Activated naive CD4-positive, alpha-beta T cell (primary cell): ENCODE measurements at places on chromosomes 16 and 17.

DNA sequence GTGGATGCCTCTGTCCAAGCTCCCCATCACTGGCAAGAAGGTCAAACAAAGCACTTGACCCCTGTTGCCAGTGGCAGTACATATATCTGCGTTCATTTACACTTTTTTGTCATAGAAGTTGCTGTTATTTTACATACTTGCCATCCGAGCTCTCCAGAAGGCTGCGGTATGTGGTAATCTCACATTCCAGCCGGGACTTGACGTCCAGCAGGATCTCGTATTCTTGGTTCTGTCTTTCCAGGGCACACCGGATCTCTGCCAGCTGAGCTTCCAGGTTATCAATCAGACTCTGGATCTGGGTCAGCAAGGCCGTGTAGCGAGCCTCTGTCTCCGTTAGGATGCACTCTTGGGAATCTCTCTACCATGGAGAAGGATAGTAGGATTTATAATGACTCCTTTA lies 6.6 kb downstream of the KRT39 start:
- DNase-seq, result no peak

DNA sequence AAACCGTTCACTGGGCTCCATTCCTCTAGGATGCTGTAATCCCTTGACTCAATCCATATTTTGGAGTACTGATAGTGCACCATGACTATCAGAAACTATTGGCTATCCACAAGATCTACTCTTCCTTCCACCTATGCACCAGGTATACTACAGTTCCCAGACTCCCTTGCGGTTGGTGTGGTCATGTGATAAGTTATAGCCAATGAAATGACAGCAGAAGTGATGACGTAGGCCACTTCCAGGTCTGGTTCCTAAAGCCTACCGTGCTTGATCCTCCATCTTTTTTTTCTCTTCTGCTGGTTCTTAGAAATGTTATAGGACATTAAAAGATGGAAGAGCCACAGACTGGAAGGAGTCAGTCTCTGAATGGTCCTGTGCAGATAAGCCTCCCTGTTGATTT lies 278.8 kb upstream of the C16orf82 start:
- no peak for DNase-seq

- DNase-seq, result no peak
Measured at GRCh38 chr17:72931635-72932034, 160.9 kb downstream of the SLC39A11 start.

- DNase-seq, result no peak
Measured at GRCh38 chr17:81090361-81091136, 55.6 kb downstream of the BAIAP2 start.

DNA sequence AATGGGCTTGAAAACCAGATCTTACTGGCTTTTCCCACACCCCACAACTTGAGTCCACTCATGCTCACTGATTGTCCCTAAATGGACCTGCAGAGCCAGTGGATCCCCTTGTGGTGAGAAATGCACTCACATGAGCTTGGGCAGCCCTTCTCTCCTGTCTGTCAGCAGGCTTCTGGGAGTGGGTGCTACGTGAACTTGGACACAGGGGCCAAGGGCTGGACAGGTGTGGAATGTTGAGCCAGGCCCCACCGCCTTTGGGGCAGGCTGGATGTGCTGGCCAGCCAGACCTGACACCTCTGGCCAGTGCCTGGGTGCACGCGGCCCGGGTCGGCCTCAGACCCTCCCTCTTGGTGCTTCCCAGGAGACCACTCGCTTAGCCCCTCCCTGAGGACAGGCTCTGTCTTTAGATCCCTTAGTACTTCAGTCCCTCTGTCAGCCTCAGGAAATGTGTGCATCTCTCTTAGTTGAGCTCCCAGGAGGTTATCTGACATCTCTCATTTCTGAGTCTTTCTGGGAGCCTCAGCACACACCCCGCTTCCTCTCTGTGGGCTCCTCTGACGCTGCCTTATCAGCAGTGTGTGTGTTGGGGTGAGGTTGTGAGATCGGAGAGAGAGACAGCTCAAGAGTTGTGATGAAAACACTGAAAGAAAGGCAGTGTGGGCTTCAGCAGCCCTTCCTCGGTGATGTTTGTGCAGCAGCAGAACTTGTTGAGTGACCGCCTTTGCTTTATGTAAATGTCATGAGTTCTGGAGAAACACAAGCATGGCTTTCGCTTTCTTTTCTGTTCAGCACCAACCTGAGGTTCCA lies 117.0 kb downstream of the RAB11FIP4 start:
- DNase-seq, result peak; percentile 45

GRCh38 chr16:67537270-67537635 lies 8.6 kb downstream of the RIPOR1 start:
- peak; percentile 24 for DNase-seq

GRCh38 chr17:55652114-55652823 lies 70.4 kb downstream of the TMEM100 start:
- DNase-seq, result no peak
